ENCODE measurements at places on chromosomes 7 and 10.

- DNase-seq, result no peak
Observed at GRCh38 chr7:129950191-129950932, 2.4 kb downstream of the UBE2H start.

DNA sequence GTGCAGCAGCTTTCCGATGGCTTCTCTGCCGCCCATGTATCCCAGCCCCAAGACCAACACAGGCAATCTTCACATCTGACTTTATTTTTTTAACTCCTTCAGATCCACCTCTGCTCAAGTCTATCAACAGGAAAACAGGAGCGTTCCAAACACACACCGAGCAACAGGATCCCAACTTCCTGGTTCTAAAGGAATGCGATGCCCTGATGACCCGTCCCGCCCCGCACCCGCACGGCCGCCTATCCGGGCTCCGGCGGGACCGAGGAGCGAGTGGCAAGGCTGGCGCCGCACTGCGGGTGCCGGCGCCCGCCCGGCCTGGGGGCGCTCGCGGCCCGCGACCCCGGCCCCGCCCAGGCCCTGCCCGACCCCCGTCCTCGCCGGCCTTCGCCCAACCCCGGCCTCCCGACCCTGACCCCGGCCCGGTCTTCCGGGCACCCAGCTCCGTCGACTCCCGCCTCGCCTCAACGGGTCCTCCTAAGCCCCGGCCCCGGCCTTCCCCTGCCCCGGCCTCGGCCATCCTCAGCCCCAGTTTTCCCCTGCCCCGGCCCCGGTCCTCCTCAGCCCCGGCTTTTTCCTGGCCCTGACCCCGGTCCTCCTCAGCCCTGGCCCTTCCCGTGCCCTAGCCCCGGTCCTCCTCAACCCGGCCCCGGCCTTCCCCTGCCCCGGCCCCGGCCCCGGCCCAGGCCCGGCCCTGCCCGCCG is 730 bp downstream of the LARP4B start:
- DNase-seq, result no peak

DNA sequence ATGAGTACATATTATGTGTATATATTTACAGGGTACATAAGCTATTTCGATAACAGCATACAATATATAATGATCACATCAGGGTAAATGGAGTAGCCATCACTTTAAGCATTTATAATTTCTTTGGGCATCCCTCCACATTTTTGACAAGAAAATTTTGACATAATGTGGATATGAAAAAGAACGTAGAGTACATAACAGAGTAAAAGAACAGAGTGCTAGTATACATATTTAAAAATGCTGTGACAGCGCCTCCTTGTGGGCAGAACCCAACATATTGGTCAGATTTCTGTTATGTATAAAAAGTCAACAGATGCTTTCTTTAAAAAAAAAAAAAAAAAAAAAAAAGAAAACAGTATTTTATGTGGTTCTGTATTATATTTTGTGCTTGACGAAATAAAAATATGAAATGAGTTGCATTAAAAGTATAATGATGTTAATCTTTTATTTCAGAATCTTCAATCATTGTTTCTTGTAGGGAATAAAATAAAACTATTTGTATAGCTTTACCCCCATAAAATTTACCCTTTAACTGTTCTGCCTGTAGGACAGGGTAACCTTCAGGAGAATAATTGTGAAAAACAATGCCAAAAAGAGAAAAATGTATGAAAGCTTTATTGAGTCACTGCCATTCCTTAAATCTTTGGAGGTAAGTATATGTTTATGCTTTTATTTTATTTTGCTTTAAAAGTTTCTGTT is 18.3 kb upstream of the HBP1 start:
- DNase-seq, result peak; percentile 64

DNA sequence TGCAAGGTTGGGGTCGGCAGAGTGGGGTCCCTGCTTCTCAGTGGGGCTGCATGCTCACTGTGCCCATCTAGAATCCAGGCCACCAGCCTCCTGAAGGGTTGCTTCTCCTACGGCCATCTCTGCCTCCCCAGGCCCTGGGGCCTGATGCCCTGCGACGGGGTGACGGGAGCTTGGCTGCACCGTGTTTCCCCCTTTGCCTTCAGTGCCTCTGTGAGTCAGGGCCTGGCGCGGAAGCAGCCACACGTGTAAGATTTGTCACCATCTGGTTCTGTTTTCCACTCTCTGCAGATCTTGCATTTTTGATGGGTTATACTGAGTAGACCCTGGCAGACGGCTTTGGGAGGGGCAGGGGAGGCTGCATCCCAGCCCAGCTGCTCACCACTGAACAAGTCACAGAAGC is 7.2 kb downstream of the ADAMTS14 start:
- DNase-seq, result no peak

DNA sequence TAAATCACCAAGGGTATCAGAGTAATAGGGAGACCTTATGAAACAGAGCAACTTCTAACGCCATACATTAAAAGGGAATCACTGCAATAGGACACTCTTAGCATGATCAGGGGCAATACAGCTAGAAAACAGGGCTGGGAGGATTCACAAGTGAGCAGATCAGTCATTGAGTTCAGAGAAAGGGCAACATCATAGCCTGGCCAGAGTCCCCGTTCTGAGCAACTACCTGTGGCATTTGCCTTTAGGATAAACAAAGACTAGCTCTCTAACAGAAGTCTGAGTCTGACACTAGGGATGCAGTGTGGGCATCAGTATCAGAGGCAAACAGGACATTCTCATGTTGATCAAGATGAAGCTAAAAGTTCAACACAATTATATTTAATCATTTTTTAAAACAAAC is 297.9 kb downstream of the DGKB start:
- no peak for DNase-seq

GRCh38 chr7:2069472-2069860 is 163.3 kb downstream of the MAD1L1 start:
- DNase-seq, result no peak

- no peak for DNase-seq
Observed at GRCh38 chr10:78937800-78938694, 130.7 kb upstream of the ZMIZ1 start.

- DNase-seq, result no peak
Observed at GRCh38 chr10:95217476-95217875, 23.4 kb downstream of the ACSM6 start.

DNA sequence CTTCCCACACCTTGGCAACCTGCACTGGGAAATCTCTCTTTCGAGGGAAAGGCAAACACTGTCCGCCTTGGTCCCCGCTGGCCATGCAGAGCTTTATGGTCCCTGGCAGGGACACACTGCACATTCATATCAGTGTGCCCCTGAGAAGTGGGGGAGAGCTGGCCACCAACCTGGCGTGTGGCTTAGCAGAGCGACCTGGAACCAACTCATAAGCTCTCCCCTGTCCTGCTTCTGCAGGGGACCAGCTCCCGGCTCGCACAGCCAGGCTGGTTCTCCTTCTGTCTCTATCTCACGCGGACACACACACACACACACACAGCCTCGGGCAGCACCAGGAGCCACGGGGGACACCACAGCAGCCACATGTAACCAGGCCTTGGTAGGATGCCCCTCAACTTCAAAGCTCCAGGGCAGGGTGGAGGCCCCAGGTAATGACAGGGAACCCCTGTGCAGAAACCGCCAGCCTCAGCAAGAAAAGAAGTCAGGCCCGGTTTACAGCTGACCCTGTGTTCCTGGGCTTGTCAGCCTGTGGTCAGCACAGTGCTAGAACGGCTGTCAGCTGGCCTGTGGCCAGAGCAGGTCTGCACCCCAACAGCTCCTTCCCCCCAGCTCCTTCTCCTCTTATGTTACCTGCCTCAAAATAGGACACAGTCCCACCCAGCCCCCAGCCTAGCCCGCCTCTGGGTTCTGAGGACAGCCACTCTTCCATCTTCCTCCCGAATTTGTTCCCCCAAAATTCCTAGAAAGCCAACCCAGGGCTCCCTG is 69.3 kb downstream of the OAT start:
- DNase-seq, result no peak

All from urinary bladder (tissue), 4 donors.